Stimulated activated CD8-positive, alpha-beta memory T cell treated with anti-CD3 and anti-CD28 coated beads, Interleukin-12 subunit alpha, Interleukin-12 subunit beta, amount 100 ng/mL, for 4 hours (primary cell): ENCODE measurements at places on chromosomes 16 and 17.

DNA sequence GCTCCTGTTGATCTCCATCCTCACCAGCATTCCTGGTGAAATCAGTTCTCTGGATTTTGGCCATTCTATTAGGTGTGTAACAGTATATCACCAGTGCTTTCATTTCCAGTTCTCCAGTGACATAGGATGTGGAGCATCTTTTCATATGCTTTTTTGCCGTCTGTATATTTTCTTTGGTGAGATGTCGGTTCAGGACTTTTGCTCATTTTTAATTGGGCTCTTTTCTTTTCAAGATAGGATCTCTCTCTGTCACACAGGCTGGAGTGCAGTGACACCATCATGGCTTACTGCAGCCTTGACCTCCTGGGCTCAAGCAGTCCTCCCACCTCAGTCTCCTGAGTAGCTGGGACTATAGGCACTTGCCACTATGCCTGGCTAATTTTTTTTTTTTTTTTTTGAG, 74.2 kb downstream of the TANGO6 start:
- DNase-seq, result no peak

- DNase-seq, result no peak
Measured at GRCh38 chr16:87936375-87937230, at the start of gene CA5A. TSS of gene CA5A (minus strand) at chr16:87936529. CDS start at chr16:87936450, 79 bp downstream.

GRCh38 chr16:3890091-3890490, 9.6 kb upstream of the CREBBP start:
- DNase-seq, result no peak

DNA sequence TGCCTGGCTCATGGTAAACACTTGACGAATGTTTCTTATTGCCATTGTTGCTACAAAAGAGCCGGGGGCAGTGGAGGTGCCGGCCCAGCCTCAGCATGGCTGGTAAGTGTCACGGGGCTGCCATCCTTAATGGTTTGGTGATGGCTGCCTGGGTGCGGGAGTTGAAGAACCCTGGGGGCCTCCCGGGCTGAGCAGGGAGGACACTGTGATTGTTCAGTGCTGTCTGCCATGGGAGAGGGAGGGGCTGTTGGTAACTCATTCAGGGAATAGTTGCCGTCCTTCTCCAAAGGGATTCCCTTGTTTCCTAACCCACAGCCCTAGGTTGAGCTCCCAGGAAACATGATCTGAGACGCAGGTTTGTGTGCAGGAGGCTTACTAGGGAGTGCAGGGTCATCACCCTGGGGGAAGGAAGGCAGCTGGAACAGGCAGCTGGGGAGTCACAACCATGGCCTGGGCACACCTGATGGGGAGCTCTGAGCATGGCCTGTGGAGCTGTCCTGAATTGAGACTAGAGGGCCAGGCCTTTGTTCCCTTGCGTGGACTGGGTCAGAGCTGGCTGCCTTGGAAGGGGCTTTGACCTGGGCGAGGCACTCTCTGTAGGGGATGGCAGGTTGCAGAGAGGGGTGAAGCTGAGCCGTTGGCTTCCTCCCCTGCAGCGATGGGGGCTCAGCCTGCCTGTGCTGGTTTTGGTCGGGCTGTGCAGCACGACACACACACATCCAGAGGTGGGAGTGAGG, 85.7 kb downstream of the PLCG2 start:
- DNase-seq, result no peak

GRCh38 chr17:2198927-2199326, 104.7 kb downstream of the SMG6 start:
- DNase-seq, result no peak

DNA sequence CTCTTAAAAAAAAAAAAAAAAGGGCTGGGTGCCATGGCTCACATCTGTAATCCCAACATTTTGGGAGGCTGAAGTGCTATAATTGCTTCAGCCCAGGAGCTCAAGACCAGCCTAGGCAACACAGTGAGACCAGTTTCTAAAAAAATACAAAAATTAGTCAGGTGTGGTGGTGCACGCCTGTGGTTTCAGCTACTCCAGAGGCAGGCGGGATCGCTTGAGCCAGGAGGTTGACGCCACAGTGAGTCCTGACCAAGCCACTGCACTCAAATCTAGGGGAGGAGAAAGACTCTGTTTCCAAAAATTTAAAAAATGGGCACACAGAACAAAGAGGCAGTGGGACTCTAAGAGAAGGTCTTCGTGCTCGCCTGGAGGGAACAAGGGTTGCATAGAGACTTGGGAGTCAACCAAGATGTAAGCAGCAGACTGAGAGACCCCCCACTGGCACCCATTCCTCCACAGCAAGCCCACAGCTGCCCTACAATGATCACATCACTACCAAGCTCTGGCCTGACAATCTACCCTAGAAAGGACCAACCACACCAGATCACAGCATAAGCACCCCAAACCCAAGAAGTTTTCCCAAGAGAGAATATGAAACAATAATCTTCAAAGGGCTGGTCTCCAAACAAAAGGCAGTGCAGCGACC, 121.6 kb downstream of the ANKRD11 start:
- no peak for DNase-seq

DNA sequence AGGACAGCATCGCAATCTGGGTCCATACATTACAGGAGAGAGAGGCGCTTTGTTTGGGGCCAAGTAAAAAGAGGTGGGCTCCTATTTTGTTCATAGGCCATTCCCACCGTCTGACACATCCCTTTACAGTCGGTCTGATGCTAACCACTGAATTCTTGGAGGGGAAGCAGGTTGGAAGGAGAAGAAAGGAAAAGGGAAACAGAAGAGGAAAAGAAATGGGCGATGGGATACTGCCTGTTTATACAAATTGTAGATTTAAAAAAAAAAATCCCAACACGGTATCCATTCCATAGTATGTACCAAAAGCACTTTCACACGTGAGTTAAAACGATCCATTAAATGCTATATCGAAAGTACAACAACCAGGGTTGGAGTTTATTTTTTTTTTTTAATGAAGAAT, 4.0 kb upstream of the ZFHX3 start:
- no peak for DNase-seq

DNA sequence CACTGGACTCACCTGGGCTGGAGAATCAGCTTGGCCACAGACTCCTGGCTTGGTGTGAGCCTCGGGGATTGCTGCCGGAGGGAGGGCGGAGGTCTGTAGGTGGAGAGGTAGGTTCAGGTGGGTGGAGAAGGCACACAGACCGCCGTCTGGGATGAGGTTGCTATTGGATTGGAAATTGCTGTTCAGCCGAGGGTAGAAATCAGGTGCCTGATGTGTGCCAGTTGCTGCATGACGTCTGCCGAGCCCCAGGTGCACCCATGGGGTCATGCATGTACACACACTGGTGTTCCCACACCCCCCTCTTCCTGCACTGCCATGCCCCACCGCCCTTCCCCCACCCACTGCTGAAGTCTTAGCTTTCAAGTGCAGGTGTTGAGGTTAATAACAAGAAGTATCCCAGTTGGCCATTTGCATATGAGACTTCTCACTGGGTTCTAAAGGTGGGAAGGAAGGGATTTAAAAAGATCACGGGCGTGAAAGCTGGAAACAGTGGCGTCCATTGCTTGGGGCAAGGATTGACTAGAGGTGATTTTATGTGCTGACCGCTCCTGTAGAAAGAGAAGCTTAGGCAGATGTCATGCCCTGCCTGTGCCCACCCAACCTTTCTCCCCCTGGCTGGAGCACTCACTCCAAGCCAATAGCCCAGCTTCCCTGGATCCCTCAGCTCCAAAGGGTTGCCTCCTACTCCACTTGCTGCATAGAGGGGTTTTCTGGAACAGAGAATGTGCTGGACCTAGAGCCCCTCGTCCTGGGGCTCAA, 193.6 kb downstream of the CCDC182 start:
- DNase-seq, result no peak

- DNase-seq, result no peak
Measured at GRCh38 chr17:78716814-78717393, 65.2 kb downstream of the CYTH1 start.

DNA sequence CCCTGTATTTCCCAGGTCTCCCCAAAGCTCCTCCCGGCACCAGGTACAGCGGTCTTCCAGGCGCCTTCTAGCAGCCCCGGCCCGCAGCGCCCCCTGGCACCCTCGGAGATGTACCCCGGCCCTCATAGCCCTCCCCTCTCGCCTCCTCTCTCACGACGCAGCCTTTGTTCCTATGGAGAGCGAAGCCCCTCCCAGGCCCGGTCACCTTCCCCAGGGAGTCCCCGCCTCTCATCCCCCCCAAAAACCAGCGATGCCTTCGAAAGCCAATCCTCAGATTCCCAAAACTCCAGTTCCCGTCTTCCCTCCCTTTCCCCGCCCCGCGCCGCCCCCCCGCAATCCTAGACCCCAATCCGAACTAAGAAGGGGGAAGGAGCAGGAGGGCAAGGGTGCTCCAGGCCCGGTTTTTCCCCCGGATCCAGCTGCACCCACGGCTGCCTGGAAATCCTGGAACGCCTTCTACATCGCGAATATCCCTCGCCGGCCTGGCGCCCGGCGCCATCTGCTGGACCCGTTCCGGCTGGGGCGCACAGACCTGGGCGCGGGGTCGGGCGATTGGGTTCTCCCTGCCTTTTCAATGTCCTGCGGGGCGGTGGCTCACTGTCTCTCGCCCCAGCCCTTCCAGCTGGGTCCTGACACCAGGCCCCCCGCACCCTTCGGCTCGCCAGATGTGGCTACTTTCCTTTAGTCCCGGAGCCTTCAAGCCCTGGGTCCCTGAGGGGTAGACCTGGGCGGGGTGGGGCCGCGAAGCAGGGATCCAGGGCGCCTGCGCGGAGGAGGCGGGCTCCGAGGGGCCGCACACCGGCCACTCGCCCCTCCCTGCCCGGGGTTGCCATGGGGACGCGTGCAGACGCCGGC, at the start of gene DNAH2:
Gene DNAH2 (plus strand): TSS at position 844 of the 855 bp plus-strand sequence. CDS start 1,991 bp downstream, outside the sequence.
- DNase-seq, result no peak

GRCh38 chr17:29603109-29603674, 10.3 kb downstream of the ANKRD13B start:
- DNase-seq, result no peak

DNA sequence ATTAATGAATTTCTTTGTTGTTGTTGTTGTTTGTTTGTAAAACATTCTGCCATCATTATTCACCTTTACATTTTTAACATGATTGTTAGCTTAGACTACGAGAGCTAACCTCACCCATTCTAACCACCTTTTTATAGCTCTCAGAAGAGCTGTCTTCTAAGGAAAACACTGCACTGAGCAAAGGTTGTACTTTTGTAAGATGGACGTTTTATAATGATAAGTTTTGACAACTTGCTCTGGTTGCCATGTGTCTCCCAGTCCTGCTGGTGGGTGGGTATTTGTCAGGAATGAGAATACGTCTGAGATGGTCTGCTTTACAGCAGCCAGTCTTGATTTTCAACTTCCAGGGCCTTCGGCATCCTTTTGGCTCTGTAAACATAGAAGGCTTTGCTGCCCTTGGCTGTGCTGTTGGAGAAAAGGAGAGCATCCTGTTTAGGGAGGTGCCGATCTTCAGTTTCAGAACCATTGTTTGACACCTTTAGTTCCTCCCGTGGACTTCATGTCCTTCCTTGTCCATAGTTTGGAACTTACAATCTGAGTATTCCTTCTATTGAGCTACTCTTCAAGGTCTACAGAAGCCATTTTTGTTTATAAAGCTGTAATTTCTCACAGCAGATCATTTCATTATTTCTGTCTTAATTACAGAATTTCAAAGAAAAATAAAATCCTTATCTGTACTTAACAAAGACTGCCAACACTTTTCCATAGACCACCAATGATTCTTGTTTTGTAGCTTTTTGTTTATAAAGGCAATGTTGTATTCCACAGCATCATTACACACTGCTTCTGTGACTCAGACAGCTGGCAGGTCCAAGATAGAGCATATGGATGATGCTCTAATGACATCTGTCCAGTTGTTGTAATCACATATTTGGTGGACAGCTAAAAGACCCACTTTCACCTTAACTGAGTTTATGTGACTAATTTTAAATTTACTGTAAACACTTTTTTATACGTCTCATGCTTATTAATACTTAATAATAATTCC, 270.1 kb upstream of the TBX2 start:
- no peak for DNase-seq

DNA sequence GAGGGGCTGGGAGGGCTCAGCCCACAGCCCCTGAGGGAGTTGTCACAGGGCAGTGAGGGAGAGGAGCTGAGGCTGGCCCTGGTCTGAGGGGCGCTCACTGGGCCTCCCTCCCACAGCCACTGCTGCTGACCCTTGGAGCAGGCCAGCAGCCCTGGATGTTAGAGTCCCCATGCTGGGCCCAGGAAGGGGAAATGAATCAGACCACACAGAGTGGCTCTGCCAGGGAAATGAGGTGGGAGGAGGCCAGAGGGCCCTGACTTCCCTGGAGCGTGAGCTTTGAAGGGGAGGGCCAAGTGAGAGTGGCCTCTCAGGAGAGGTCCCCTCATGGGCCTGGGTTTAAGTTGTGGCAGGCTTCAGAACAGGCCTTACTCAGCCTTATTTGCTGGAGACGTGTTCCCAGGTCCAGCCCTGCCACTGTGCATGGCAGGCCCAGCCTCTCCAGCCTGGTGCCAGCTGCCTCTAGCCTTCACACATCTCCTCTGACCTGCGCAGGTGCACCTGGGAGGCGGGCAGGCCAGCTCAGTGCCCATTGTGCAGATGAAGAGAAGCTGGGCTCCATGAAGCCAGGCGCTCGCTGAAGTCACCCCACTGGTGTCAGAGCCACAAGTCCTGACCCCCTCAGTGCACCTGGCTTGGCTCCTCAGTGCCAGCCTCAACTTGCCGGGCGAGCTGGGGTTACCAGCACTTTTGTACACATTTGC, 15.4 kb downstream of the GPT2 start:
- DNase-seq, result no peak

GRCh38 chr16:57826706-57827625, 24.7 kb upstream of the KIFC3 start:
- no peak for DNase-seq

- no peak for DNase-seq
Measured at GRCh38 chr16:84899414-84899813, 79.6 kb downstream of the CRISPLD2 start.

- DNase-seq, result peak; percentile 49
Measured at GRCh38 chr16:10918294-10919002, 23.8 kb downstream of the DEXI start.

GRCh38 chr16:7614021-7614795, 281.6 kb downstream of the RBFOX1 start:
- DNase-seq, result no peak

DNA sequence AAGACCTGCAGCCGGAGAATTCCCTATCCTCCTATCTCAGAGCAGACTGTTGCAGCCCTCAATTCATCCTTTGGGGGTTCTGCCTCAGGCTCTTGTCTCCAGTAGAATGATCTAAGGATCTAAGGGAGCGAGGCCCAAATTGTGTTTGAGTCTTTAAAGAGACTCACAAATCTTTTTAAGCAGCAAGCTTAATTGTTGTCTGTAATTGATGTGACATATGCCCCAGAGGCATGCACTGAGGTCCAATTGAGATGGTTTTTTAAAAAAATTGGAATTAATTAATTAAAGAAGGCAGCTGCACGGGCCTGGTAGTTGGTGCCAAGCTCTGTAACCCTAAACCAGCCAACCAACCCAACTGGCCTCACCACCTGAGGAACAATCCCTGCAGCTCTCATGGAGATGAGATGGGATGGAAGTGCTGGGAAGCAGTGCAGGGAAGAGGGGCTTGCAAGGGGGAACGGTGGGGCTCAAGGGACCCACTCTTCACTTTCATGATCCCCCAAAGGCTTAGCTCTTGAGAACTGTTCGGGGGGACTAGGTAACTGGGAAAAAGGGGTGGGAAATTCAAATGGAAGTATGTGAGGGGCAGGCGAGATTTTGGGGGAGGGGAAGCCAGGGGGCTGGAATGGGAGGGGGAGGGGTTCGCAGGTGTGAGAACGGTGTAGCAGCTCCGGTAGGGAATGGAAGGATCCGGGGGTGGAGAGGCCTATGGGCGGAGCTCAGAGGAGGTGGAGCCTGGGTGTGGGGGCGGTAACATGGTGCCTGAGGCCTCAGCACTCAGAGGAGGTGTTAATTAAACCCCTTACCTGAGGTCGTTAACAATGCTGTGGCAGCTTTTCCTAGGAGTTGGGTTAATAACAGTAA, 9.2 kb upstream of the ZNF652 start:
- DNase-seq, result no peak

- DNase-seq, result no peak
Measured at GRCh38 chr17:72567774-72568173, 447.0 kb downstream of the SOX9 start.

GRCh38 chr17:9087921-9088320, 66.6 kb downstream of the NTN1 start:
- no peak for DNase-seq
